ENCODE measurements at places on chromosomes 1 and 21.

GRCh38 chr1:204257446-204257845 is 43.7 kb upstream of the GOLT1A start:
- no peak for DNase-seq

DNA sequence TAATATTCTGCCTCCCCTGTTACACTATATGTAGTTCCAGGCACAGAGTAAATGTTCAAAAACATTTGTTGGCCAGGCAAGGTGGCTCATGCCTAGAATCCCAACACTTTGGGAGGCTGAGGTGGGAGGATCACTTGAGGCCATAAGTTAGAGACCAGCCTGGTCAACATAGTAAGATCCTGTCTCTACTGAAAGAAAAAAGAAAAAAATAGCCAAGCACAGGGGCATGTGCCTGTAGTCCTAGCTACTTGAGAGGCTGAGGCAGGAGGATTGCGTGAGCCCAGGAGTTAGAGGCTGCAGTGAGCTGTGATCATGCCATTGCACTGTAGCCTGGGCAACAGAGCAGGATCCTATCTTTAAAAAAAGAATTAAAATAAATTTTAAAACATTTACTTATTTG is 57.6 kb upstream of the SIM2 start:
- no peak for DNase-seq

- no peak for DNase-seq
Measured at GRCh38 chr1:244384066-244384465, 67.6 kb downstream of the ADSS2 start.

- no peak for DNase-seq
Measured at GRCh38 chr1:48869116-48869893, 92.6 kb upstream of the BEND5 start.

DNA sequence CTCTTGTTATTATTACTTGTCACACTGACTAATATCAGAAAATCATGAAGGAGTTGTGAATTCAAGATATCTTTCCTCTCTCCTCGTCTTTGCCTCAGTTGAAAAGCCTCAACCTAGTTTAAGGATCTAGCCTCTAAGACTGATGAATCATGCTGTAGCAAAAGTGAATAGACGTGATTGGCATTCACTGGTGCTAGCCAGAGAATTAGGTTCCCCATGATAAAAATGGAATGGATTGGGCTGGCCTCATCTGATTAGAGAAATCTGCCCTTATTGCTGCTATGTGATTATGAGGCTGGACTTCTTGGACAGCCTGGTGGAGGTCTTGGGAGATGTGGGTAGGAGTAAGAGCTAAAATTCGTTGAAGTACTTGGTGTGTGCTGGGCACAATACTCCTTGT is 208.2 kb downstream of the BACH1 start:
- no peak for DNase-seq

Data from OCI-LY7 (cell line).